Mammary epithelial cell (primary cell): ENCODE measurements at places on chromosomes 5 and 9. TPM values are rescaled to one million over a fixed set of nuclear protein-coding genes. Genes with fewer than 3 reads are reported as not detected.

The FOXD1 gene
- total RNA-seq: 1.2 TPM

- peak; percentile 100 for DNase-seq
Measured at GRCh38 chr5:151612689-151613427, 21.7 kb upstream of the FAT2 start.

DNA sequence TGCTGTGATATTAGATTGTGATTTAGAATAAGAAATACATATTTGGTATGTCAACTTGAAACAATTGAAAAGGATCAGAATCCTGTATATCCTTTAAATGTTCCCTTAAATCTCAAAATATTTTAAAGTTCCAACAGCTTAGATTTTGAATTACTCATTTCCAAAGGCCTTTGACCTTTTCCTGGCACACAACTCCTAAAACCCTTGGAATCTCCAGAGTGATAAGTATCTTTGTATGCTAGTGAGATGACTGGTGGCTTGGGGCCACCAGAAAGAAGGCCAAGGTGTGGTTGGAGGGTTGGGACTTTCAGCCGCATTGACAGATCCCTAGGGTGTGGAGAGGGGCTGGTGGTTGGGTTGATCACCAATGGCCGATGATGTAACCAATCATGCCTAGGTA is 104.7 kb downstream of the YIPF5 start:
- no peak for DNase-seq

The EQTN gene
- not detected in 2 replicates for total RNA-seq

The GABRA6 gene
- not detected in 2 replicates for total RNA-seq

The CD72 gene
- 1.7 TPM for total RNA-seq

- DNase-seq: no peak
Measured at GRCh38 chr9:28332648-28333047, 759.4 kb upstream of the C9orf72 start.

The IFNK gene
- not detected for total RNA-seq

- no peak for DNase-seq
Measured at GRCh38 chr5:96381526-96381925, 51.5 kb downstream of the PCSK1 start.
